Endothelial cell of umbilical vein (primary cell): ENCODE measurements at places on chromosomes 1 and 21. TPM values are rescaled to one million over a fixed set of nuclear protein-coding genes. Genes with fewer than 3 reads are reported as not detected.
A peak's percentile ranks its signal among the peaks of the same experiment; 100 is the strongest.

- H3K4me3 ChIP-seq = no peak overlapping the region
- no peaks in the 10 kb centered on the region for H3K4me1 ChIP-seq
- no peak for DNase-seq
- peaks cover 2% of the 10 kb centered on the region for H3K36me3 ChIP-seq
- H3K27me3 ChIP-seq = no peaks in the 10 kb centered on the region
Measured at GRCh38 chr1:204224655-204225054, 10.9 kb upstream of the GOLT1A start.

S1PR1 gene
- total RNA-seq = 137 and 138 TPM in 2 replicates

- no peaks in the 10 kb centered on the region for H3K4me1 ChIP-seq
- H3K36me3 ChIP-seq = peaks cover 10% of the 10 kb centered on the region
- no peaks in the 10 kb centered on the region for H3K27me3 ChIP-seq
- DNase-seq = no peak
Measured at GRCh38 chr21:34864370-34865149, 184.5 kb downstream of the RUNX1 start.

SSU72 gene
- 124 and 129 TPM in 2 replicates for total RNA-seq

- no peak overlapping the region for H3K27ac ChIP-seq
- H3K27me3 ChIP-seq = no peaks in the 10 kb centered on the region
- DNase-seq = peak; percentile 86
- no peaks in the 10 kb centered on the region for H3K36me3 ChIP-seq
Measured at GRCh38 chr1:164805399-164805798, 246.4 kb downstream of the PBX1 start.

AGL gene
- 10.5 and 10.7 TPM in 2 replicates for total RNA-seq

EVA1C gene
- 31.7 and 38.6 TPM in 2 replicates for total RNA-seq

DNA sequence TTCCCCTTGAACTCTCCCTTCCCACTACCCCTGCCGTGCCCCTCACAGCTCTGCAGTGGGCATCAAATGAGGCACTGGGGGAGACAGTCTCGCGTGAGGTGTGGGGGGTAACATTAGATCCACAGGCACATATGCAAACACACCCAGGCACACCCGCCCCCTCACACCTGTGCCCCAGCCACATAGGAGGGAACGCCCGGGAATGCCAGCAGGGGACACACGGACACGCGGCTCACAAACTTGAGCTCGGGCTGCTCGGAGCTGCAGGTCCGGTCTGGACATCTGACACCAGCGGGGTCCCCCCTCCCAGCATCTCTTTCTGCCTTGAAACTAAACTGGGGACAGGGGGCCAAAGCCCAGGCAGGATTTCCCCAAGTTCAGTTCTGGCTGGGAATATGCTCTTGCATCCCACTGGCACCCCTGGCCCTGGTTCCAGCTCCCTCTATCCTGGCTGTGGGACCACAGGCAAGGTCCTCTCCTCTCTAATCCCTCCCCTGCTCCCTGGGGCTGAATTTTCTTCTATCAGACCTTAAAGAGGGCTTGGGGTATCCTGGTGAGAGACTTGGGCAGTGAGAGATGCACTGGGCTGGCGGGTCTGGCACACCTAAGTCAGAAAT, 30.6 kb downstream of the CDCP2 start:
- peaks cover 3% of the 10 kb centered on the region for H3K4me1 ChIP-seq
- no peaks in the 10 kb centered on the region for H3K36me3 ChIP-seq
- H3K27ac ChIP-seq = no peak overlapping the region
- H3K4me3 ChIP-seq = no peak overlapping the region

DNA sequence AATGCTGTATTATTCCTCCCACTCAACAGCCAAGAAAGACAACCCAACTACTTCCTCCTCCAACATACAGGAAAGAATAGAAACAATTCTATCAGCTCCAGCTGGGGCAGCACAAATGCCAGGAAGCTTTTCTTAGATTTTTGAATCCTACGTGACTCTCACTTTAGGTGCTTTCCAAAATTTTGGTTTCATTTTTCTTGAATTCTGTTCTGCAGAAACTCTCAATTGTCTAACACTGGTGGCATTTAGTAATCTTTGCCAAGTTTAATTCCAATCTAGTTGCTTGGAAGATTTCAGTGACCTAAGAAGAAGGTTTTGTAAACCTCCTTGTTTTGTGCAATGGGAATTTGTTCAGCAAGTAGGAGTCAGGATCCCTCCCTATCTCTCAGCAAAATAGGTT, 37.1 kb upstream of the DOCK7 start:
- DNase-seq = peak; percentile 53
- no peak overlapping the region for H3K27ac ChIP-seq
- no peak overlapping the region for H3K4me3 ChIP-seq

DNA sequence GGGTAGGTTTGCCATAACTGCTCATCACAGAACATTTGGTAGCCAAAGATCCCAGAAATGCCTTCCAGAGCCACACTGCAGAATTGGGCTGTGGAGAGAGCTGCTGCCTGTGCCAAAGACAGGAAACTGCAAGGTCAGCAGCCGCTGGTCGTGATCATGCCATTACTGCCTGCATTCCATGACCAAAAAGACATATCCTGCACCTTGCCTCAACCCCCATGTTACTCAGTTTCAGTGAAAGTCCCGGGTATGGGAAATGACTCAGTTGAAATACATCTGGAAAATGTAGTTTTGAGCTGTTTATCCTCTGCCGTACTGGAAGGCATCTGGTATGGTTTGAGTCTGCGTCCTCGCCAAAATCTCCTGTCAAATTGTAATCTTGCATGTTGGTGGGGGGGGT, 161.7 kb downstream of the FCRL5 start:
- no peak overlapping the region for H3K4me3 ChIP-seq
- H3K36me3 ChIP-seq = no peaks in the 10 kb centered on the region
- H3K4me1 ChIP-seq = peaks cover 21% of the 10 kb centered on the region
- H3K27me3 ChIP-seq = no peaks in the 10 kb centered on the region
- peak overlapping the region; percentile 84 for H3K27ac ChIP-seq

- H3K27ac ChIP-seq = peak overlapping the region; percentile 60
- H3K4me3 ChIP-seq = peak overlapping the region; percentile 25
- peaks cover 28% of the 10 kb centered on the region for H3K4me1 ChIP-seq
- DNase-seq = no peak
- H3K27me3 ChIP-seq = no peaks in the 10 kb centered on the region
- no peaks in the 10 kb centered on the region for H3K36me3 ChIP-seq
Measured at GRCh38 chr21:31732597-31733550, 956 bp upstream of the SCAF4 start.

INTS3 gene
- 56.1 and 63.1 TPM in 2 replicates for total RNA-seq

DNA sequence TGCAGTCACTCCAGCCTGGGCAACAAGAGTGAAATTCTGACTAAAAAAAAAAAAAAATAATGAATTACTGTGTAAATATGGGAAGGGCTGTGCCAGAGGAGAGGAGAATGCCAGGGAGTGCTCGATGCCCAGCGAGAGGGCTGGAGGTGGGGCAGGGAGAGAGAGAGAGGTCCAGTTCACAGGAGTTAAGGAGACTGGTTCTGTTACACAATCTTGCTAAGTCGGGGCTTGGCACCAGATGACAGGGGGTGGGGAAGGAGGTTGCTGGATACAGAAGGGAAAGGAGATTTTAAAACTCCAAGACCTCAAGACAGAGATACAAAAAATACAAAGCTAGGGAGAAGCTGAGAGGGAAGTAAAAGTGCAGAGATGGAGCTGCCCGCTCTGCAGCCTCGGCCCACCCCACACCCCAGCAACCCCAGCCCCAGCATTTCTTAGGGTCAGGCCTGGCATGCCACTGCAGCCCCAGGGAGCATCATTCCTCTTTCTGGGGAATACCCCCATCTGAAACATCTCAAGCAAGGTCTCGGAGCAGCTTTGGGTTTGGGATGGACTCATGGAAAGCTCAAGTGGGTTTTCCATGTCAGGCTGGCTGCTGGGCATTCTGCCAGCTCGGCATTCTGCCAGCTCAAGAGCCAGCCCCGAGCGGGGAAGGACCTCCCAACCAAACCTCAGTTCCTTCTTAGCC, 991 bp downstream of the SELENBP1 start:
- H3K36me3 ChIP-seq = no peaks in the 10 kb centered on the region
- H3K27me3 ChIP-seq = no peaks in the 10 kb centered on the region
- H3K4me3 ChIP-seq = no peak overlapping the region

- H3K4me1 ChIP-seq = peaks cover 21% of the 10 kb centered on the region
- H3K27me3 ChIP-seq = no peaks in the 10 kb centered on the region
- no peaks in the 10 kb centered on the region for H3K36me3 ChIP-seq
- H3K27ac ChIP-seq = no peak overlapping the region
Measured at GRCh38 chr1:51551848-51552296, 32.8 kb upstream of the EPS15 start.
